ENCODE measurements at places on chromosomes 11 and 22. TPM values are rescaled to one million over a fixed set of nuclear protein-coding genes. Genes with fewer than 3 reads are reported as not detected.

Gene TBX1
- 2.7 TPM for total RNA-seq

Gene TNNT3
- total RNA-seq = 4.6 TPM

Gene MMP1
- not detected for total RNA-seq

Gene OR8G1
- total RNA-seq = not detected

Gene ABCC8
- 0.38 TPM for total RNA-seq

Gene MS4A4A
- 131 TPM for total RNA-seq

Gene MIAT
- 2.3 TPM for total RNA-seq

Gene KDM4D
- total RNA-seq = 0.63 TPM

Gene SYT8
- not detected for total RNA-seq

Gene OR9Q2
- total RNA-seq = not detected

All from omental fat pad (tissue), 4 donors.